Right lung (tissue), 10 donors: ENCODE measurements at places on chromosomes 16 and 17.
A peak's percentile ranks its signal among the peaks of the same experiment; 100 is the strongest.

GRCh38 chr16:82867485-82867884 lies 240.7 kb downstream of the CDH13 start:
- no peak for DNase-seq

DNA sequence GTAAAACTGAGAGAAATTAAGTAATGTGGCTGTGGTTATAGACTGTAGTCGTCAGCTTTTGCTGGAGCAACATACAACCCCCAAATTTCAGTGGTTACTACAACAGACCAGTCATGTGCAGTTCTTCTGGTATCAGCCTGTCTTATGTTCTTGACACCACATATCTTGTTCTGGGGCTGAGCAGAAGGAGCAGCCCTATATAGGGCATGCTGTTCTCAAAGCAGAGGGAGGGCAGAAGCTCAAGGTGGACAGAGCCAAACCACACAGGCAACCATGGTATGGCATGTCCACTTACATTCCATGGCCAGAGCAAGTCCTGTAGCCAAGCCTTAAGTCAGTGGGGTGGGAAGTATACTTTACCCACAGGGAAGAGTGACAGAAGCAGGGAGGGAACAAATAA lies 7.7 kb downstream of the PRKAR1A start:
- DNase-seq = no peak

DNA sequence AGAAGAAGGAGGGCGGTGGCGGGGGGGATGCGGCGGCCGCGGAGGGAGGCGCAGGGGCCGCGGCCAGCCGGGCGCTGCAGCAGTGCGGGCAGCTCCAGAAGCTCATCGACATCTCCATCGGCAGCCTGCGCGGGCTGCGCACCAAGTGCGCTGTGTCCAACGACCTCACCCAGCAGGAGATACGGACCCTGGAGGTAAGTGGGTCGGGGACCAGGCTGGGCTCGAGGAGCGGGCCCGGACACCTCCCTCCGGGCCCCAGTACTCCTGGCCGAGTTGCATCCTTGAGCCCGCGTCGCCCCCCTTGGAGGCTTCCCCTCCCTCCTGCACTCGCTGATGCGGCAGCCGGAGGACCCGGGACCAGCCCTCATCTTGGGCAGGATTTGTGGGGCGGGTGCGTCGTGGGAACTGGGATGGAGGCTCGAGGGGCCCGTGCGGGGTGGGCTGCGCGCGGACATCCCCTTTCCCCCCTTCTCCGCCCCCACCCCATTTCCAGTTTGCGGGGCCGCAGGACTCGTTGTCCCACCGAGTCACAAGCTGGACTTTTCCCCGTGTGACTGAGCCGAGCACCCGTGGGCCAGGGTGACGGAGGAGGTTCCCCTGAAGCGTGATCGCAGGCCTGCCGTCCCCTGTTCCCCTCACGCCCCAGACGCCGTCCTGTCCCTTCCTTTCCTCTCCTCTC lies 572 bp downstream of the KSR1 start:
- peak; percentile 8 for DNase-seq

DNA sequence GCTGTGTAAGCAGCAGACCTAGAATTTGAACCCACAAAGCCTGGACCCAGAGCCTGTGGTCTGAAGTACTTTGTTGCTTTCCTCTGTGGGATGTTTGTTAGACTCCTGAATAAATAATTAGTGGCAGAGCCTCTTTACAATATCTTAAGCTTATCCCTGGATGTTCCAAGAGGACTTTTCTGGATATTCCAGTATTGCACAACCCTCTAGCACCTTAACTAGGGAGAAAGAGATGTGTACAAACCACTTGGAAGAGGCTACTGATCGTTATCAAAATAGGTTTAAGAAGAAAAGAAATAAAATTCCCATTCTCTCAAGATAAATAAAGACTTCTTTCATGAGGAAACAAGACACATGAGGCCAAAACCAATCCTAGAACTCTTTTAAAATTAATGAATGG lies 632.4 kb downstream of the CDH11 start:
- DNase-seq = no peak

DNA sequence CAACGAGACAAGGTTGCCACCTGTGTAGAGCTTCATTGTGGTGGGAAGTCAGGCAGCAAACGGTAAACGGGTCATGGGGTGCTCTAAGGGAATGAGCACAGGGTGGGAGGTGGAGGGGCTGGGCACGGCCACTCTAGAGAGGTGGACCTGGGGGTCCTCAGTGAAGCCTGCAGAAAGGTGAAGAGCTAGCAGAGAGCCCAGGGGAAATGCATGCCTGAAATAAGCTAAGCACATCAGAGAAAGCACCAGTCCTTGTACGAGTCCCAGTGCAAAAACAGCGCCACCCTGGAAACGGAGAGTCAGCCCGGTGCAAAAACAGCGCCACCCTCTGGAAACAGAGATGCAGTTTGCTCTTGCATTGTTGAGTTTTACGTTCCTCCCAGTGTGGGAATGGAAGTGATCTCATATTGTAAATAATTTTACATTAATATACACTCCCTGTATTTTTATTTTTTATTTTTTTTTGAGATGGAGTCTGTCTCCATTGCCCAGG lies 65.0 kb downstream of the TBC1D16 start:
- no peak for DNase-seq

- DNase-seq = no peak
These were observed 30.6 kb downstream of the IL21R start for GRCh38 chr16:27432558-27432957.

GRCh38 chr17:81664051-81664470 lies 2.3 kb downstream of the OXLD1 start:
- DNase-seq = no peak

- no peak for DNase-seq
These were observed 22.7 kb downstream of the TBX4 start for GRCh38 chr17:61474934-61475333.

GRCh38 chr16:13950821-13951547 lies 31.0 kb downstream of the ERCC4 start:
- DNase-seq = no peak

- peak; percentile 78 for DNase-seq
These were observed 1.3 kb upstream of the HERPUD1 start for GRCh38 chr16:56930486-56931270.

DNA sequence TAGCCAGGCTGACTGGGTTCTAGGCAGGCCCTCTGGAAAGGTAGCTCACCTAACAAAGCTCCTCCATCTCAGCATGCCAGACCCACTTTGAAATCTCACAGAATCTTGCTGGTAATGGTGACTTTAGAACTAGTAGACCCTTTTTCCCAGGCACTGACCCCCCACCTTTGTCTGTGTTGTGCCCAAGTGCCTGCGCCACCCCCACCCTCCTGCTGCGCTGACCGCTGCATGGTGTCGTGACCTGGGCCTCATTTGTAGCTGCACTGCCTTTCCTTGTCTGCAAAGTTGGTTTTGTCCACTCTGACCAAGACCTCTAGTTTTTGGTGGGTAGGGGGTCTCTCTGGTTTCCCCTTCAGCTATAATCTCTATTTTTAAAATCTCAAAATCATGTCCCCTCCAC lies 6.8 kb downstream of the ATXN1L start:
- no peak for DNase-seq
